ENCODE measurements at places on chromosomes 3 and 15. TPM values are rescaled to one million over a fixed set of nuclear protein-coding genes. Genes with fewer than 3 reads are reported as not detected.

DNA sequence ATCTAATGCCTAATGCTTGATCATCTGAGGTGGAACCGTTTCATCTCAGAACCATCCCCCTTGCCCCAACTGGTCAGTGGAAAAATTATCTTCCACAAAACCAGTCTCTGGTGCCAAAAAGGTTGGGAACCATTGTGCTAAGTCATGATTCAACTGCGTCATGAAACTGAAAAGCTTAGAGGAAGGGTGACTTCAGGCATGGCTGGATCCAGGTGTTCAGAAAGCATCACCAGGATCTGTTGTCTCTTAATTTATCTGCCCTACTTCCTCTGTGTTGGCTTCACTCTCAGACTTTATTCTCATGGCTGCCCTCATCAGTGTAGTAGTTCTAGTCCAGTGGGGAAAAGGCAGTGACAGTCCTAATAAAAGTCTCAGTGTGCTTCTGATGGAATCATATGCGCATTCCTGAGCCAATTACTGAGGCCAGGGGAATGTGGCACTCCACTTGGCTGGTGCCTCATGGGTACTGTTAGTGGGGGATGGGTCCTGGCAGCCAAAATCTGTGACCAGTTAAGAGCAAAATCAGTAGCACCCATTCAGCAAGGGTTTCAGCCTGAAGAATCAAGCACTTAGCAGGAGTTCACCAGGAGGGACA lies 110.3 kb downstream of the WNT5A start:
- no peak for DNase-seq

- DNase-seq = no peak
Measured at GRCh38 chr3:188684276-188684675, 487.5 kb upstream of the TPRG1 start.

DNA sequence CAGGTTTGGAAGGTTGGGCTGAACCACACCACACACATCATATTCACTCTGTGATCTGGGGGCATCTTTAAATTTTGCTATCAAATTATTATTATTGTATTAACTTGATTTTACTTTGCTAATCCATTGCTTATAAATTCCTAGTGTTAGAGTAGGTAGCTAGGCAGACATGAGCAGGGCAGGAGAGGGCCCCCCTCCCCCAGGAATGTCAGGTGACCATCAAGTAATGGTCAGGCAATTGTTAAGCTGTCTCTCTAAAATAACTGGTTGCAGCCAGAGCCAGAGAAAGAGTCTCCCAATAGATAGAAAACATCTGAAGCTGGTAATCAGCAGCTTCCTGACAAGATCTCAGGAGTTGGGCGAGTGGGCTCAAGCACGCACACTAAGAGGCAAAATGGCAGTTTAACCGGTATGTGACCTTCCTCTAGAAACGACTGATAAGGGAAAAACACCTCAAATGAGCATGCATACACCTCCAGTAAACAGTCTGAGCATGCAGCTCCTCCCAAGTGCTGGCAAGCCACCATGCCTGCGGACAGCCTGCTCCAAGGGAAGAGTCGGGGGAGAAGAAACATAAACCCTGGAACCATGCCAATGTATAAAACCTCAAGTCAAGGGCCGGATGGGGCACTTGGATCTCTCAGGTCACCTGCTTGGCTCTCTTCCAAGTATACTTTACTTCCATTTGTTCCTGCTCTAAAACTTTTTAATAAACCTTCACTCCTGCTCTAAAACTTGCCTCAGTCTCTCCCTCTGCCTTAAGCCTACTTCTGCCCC lies 3.1 kb upstream of the CXCR6 start:
- DNase-seq = no peak

DNA sequence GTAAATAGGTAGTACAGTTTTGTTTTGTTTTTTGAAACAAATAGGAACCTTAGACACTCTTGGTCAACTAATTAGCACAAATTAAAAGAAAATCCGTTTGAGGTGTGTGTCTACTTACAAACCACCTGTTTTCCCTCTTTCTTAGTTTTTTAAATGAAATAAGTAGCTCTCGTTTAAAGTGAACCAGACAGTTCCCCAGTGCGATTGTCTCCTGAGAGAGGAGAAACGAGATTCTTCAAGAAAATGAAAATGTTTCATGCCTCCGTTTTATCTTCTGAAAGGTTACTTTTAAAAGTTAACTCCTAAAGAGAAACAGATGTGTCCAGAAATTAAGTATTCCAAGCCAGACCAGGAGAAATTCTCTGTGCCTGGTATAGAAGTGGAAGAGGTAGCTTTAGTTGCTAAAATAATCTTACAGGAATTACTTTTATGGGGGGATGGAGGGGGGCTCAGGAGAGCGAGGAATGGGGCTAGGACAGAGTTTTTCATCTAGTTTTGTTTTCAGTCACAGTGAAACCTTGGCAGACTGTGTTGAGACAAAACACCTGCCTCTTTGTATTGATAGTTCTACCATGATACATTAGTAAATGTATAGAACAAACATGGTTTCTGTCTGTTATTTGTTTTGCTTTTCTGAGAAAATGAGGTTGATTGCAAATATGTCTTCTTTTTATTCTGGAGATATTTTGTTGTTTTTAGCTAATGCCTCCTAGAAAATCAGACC lies 155.1 kb upstream of the CNTN4 start:
- DNase-seq = no peak

GRCh38 chr3:190605385-190605784 lies 91.5 kb downstream of the IL1RAP start:
- no peak for DNase-seq

DNA sequence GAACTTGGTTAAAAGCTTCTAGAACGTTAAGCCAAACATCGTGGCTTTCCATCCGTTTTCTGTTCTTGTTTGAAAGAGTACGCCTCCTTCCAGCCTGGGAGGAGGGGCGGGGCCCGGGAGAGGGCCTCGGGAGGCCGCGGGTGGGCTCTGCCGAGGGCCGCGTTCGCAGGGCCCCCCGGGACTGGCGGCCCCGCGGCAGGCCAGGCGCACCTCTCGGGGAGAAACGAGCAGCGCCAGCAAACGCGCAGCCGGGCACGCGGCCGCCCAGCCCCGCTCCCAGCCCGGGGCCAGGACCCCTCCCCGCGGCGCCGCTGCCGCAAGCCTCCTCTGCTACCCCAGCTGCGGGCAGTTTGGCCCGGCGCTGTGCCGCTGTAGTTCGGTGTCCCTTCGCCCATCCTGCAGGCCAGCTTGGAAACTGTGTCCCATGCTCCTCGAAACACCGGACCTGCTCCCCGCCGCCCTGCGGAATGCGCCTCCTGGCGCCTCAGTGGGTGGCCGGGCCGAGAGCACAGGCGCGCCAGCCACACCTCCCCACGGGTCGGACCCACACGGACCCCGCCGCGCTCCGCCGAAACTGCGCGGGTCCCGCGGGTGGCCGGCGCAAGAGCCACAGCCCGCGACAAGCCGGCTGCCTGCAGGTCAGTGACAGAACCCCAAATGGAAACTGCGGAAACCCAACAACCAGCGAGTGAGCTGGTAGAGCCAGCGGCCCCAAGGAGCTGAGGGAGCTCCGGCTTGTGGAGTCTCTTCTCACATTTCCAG lies 2.3 kb downstream of the OCA2 start:
- no peak for DNase-seq

GRCh38 chr3:98778852-98779413 lies 15.8 kb downstream of the ST3GAL6 start:
- DNase-seq = no peak

GRCh38 chr3:23960649-23961048 lies 15.6 kb downstream of the NR1D2 start:
- no peak for DNase-seq

GRCh38 chr3:122508135-122508914 lies 6.4 kb downstream of the KPNA1 start:
- no peak for DNase-seq

DNA sequence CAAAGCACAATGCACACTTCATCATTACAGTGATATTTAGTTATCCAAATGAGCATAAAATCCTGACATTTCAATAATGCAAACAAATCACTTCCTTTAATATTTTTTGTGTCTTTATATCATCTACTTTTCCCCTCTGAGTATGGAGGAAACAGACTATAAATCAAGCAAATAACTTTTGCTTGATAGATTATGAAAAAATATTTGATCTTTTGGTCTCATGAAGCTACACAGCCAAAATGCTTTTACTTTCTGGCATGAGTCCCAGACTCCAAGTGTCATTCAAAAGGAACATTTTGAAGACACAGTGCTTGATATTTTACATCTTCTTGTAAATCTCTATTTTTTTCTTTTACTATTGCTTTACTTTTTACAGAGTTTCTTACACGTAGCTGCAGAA lies 215.3 kb upstream of the ROBO1 start:
- DNase-seq = no peak

DNA sequence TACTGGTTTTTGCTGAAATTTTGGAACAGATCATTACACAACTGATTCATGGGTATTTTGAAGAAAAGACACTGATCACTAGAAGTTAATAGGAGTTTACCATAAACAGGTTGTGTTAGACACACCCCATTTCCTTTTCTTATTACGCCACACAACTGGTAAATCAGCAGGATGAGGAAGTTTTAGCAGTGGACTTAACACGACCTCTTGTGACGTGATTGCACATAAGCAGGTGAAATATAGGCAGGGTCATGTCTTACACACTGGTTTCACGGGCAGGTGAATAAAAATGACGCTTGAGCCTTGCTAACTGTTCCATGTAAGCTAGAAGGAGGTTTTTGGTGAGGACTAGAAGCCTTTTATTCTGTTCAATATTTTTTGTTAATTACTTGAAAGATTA lies 27.1 kb upstream of the TPRG1 start:
- DNase-seq = no peak

- no peak for DNase-seq
Measured at GRCh38 chr15:99054025-99054387, 46.4 kb upstream of the PGPEP1L start.

DNA sequence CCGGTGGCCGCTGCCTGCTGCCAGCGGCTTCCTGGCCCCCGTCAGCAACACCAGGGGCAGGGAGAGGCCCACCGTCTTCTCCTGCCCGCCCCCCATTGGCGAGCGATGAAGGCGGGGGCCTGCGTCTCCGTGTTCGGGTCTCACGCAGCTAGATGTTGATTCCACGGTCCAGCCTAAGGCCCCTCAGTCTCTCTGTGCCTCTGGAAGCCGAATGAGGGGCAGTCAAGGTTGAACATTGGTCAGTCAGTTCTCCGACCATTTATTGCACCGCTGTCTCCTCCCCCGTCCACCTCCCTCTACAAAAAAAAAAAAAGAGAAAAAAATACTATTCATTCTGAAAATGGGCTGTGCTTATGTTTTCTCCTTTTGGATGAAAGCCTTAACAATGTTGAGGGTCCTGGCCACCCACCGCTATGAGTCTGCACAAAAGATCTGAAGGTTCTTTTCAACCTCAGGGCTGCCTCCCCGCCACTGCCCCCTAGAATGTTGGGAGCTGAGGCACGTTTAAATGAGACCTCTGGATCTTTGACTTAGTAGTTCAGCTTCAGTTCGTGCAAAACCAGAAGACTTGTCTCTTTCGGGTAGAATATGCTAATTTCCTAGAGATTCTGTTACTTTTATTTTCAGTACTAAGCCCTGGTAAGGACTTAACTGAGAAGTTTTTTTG lies 736 bp downstream of the IREB2 start:
- no peak for DNase-seq

The ALS2CL gene
- 33.1 TPM for total RNA-seq

The STARD9 gene
- 6.9 TPM for total RNA-seq

The CDCP1 gene
- total RNA-seq = 0.30 TPM

The CPLX3 gene
- total RNA-seq = 4.1 TPM

The PLA2G4E gene
- not detected for total RNA-seq

The CCR8 gene
- total RNA-seq = not detected

The PRR20G gene
- not detected for total RNA-seq

The TERB2 gene
- total RNA-seq = not detected

The SIAH2 gene
- total RNA-seq = 23.2 TPM
